Fibroblast of upper back skin (primary cell): ENCODE measurements at places on chromosomes 6 and 20.
A peak's percentile ranks its signal among the peaks of the same experiment; 100 is the strongest.

GRCh38 chr20:14489544-14489943 is 152.1 kb upstream of the FLRT3 start:
- DNase-seq, result no peak

DNA sequence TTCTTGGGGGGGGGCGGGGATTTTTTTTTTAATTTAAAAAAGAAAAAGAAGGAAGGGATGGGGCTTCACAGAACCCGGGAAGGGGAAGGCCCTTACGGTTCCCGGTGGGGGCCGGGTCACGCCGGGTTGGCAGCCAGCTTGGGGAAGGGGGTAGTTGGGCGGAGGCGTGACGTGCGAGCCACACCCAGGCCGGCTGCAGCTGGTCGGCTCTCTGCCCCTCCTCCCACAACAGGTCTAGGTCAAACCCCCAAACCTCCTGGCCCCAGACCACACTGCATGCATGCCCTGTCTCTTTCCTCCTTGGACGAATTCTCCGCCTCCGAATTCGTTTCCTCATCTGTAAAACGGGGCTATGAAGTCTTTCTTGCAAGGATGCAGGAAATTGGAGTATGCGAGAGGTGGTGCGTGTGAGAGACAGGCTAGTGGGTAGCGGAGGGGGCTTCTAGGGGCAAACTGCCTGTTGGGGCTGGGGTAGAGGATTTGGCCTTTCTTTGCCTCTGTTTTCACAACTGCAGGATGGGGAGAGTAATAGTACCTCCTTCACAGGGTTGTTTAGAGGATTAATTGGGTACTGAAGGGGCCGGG is 828 bp downstream of the HCK start:
- DNase-seq, result no peak

DNA sequence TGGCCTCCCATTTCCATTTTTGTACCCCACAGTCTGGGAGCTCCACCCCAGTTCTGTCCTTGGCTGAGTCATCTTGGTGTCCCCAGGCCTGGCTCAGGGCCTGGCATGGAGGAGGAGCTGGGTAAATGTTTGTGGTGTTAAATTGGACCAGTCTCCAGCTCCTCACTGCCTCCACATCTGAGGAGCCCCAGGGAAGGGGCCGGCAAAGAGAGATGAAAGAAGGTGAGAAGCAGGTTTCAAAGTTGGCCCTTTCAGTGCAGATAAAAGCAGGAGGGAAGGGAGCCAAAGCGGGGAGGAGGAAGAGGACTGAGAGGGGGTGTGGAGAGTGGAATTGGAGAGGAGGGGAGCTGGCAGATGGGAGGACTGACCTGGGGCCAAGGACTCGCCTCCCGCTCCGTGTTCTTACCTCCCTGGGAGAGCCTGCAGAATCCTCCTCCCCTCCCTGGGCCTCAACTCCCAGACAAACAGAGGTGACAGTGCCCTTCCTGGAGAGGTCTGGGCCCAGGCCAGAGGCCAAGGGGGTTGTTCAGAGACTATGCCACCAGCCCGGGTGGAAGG is 89.0 kb downstream of the CD40 start:
- DNase-seq, result no peak

GRCh38 chr20:57605045-57605444 is 15.2 kb downstream of the ZBP1 start:
- DNase-seq, result no peak

- peak; percentile 80 for DNase-seq
Measured at GRCh38 chr6:105994591-105995390, 91.3 kb upstream of the PRDM1 start.

GRCh38 chr20:62900692-62901584 is 25.4 kb downstream of the DIDO1 start:
- DNase-seq, result no peak

DNA sequence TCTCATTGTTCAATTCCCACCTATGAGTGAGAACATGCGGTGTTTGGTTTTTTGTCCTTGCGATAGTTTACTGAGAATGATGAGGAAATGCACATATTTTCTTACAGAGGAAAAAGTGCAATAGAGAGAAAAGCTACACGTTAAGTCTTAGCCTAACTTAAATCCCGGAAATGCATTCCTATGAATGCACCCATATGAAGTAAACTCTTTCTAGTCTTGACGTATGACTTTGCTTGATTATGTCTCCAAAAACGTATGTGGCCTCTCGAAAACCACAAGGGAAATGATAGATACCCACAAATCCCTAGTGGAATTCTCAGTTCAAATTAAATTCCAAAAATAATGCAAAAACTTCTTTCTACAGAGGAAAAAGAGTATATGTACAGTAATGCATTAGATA is 90.7 kb upstream of the SASH1 start:
- DNase-seq, result peak; percentile 90

GRCh38 chr6:50543666-50544065 is 169.7 kb upstream of the TFAP2D start:
- no peak for DNase-seq

- DNase-seq, result peak; percentile 7
Measured at GRCh38 chr6:29419516-29419915, 4.8 kb downstream of the OR12D1 start.

GRCh38 chr20:6914986-6915385 is 147.5 kb downstream of the BMP2 start:
- DNase-seq, result no peak

DNA sequence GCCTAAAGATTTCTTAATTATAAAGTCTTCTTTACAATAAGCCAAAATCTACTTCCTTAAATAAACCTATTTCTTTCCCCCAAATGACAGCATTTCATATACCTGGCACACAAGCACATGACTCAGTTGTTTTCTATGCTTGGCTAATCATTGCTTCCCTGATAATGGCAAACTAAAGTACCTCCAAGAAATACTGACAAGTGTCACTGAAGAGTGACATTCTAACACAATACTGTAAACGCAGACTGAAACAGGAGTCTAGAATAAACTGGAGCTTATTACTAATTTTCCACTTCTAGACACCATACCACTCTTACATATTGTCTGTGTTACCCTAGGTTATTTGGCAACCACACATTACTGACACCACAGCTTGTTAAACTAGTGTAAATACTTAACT is 14.3 kb downstream of the SYNCRIP start:
- no peak for DNase-seq

DNA sequence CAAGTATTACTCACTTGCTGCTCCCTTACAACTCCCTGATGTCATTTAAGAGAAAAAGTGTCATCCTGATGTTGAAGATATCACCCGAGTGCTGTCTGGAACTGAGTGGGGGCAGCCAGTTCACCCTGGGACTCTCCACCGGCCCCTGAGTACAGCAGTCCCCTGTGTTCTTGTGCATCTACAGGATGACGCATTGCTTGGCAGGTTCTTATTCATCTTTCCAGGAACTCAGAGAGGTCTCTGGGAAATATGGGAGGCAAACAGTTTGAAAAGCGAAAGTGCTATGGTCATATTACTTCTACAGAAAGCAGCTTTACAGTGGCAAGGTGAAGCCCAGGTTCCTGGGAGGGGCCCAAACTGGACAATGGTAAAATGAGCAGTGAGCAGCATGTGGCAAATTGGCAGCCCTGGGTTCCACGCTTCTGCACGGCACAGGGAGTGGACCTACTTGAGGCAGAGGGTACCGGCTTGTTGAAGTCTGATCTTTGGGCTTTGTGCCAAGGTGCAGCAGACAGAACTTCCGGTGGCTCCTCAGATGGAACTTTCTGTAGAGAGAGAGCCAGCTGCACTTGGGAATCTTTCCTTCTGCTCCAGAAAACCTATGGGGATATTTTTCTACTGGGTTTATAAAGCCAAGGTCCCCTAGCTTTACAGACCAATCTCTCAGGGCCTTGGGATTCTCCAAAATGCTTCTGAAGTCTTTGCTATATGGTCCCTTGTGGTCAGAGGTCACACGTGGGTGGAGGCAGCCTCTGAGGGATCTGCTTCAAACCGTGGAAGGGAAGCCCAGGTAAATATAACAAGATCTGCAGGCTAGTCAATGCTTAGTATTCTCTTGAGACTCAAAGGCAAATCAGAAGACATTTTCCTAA is 128.3 kb downstream of the MAP3K7 start:
- DNase-seq, result no peak
